ENCODE measurements at places on chromosomes 3 and 15.

DNA sequence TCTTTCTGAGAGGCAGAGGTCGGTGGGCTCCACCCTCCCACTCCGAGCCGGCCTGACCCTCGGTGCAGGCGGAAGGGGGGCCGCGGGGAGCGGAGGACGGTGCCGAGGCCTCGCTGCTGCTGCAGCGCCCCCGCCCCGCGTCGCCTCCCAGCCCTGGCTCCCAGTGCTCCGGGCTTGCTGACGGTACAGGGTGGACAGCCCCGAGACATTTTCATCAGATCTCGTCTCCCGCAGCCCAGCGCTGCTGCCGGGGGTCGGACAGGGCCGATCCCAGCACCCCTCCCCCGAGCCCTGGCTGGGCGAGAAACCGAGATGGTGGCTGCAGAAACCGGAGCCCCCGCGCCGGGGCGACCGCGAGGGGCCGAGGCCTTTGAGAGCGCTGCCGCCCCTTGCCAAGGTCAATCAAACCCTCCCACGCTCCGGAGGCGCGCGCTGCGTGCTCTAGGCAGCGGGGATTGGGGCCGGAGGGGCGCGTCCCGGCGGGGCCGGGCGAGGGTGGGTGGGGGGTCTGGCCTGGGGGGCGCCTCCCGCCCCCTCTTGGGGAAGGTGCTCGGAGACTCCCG is 42.5 kb downstream of the EPHB3 start:
- DNase-seq, result no peak

DNA sequence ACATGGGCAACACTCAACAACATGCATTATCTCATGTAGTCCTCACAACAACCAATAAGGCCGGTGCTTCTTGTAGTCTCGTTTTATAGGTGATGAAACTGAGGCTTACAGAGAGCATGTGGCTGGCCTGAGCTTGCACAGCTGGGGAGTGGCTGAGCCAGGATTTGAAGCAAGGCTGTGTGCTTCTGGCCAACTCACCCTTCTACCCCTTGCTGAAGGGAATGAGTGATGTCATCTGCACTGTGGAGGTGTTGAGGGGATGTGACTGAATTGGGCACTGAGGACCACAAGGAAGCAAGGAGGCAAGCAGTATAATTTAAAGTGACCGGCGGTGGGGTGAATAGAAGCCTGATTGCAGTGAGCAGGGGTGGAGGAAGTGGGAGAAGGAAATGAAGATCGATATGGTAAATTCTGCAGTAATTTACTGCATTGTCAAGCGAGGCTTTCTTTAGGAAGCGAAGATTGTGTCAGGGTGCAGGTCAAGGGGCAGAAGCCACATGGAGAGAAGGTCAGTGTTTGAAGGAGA is 62.3 kb downstream of the MINAR1 start:
- no peak for DNase-seq

DNA sequence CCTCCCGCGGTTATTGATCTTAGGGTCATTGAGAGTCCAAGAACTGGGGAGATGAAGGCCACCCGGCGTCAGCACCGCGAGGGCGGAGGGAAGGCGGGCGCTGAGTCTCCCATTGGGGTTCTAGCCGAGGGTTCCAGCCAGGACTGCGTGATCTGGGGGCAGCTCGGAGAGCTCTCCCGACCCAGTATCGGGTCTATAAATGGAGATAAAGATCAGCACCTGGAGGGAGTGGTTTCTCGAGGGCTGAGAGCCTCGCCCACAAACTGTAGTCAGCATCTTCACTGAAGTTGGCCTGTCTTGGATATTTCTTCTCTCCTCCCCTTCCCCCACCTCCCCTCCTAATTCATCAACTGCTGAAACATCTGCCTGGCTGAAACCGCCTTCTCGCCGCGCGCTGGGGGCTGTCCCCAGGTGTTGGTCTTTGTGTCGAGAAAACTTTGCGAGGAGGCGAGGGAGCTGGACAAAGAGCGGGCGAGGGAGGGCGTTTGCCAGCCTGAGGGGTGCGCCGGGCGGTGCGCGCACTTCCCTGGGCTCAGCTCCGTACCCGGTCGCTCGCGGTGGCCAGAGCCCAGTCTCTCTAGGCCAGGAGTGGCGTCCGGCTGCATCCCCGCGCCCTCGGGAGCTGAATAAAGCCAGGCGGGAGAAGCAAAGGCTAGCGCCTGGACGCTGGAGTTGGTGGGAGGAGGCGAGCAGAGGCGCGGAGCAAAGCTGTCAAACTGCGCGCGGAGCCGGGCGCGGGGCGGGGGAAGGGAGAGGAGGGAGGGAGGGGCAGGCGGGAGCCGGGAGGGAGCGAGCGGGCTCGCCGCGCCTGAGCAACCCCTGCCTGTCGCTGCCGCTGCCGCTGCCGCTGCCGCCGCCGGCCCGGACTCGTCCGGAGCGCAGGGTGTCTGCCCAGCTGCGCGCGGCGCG is at the start of gene ST8SIA2:
ST8SIA2 (plus strand) TSS at position 811 of the 909 bp plus-strand sequence. CDS start 184 bp downstream, outside the sequence.
- peak; percentile 66 for DNase-seq

DNA sequence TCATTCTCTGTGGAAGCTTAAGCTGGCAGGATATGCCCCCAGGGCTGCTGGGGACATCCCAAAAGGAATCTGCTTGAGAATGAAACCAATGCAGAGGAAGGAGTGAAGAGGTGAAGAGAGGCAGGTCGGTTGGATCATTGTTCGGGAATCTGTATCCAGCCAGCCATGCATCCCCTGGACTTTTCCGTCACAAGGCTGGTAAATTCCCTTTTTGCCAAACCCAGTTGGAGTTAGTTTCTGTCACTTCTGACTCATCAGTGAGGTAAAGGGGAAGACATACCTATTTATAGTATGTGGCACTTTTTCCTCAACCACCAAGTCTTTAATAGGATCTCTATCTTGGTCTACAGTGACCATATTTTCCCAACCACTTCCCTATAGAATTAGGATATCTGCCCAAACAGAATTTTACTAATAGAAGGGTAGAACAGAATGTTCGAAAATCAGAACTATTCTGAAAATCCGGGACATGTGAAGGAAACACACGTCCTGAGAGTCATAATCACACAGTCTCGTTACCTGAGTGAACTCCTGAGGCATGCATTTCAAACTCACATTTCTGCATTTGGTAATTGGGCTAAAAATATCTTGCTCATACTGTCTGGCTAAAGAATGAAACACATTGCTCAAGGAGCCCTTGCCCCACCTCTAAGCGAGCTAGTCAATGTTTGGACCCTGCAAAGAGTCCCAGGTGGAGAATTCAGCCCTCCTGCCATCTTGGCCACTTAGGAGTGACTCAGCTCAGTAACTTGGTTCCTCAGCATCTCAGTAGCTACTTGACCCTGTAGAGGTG is 289.7 kb upstream of the ADAMTS9 start:
- peak; percentile 13 for DNase-seq

DNA sequence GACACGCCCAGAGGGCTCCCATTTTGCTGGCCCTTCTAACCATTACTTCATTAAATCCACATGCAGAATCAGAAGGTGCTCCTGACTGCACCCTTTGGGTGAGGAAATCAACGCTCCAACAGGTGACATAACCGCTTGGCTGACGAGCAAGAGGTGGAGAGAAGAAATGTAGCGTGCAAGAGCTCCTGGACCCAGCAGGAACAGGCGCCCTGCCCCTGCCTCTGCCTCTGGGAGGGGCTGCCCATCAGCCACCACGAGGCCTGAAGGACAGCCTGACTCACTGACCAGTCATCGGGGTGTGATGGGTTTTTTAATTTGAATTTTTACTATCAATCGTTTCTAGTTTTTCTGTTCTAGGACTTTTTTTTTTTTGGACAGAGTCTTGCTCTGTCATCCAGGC is 218.2 kb downstream of the ADAMTS17 start:
- DNase-seq, result no peak
